Progenitor cell of endocrine pancreas (in vitro differentiated cells): ENCODE measurements at places on chromosomes 3 and 15.

GRCh38 chr15:36992454-36992853 is 107.9 kb downstream of the MEIS2 start:
- DNase-seq: no peak

DNA sequence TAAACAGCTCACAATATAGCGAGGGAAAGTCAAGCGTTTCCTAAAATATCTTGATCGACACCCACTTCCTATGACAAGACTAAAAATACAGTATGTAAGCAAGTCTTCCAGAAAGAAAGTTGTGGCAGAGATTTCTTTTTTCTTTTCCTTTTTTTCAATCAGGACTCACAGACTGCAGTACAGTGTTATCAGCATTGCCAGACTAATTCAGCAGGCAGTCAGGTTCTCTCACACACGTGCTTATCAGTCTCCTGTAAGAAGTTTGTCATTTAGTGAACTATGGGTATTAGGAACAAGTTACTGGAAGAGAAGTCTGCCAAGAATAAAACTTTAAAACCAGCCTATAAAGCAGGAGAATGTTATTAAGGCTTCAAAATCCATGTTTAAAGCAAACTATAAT is 32.8 kb upstream of the ZNF385D start:
- DNase-seq: no peak

DNA sequence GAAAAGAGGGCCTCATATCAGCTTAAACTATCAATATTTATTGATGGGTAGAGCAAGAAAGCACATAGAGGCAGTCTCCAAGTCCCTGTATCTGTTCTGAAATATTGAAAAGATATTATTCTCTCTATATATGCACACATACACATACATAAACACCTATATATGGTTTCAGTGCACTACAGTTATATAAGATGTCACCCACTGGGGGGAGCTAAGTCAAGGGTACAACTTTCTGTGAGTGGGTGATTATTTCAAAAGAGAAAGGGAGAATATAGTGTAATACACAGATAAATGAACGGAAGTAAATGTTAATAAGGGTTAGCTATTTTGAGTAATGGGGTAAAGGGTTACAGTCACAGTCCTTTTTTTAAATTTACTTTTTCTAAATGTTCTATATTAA is 8.8 kb downstream of the SNTN start:
- no peak for DNase-seq

GRCh38 chr15:53522991-53523390 is 236.5 kb downstream of the WDR72 start:
- no peak for DNase-seq

GRCh38 chr15:25055356-25056068 is 100.7 kb downstream of the SNRPN start:
- no peak for DNase-seq

DNA sequence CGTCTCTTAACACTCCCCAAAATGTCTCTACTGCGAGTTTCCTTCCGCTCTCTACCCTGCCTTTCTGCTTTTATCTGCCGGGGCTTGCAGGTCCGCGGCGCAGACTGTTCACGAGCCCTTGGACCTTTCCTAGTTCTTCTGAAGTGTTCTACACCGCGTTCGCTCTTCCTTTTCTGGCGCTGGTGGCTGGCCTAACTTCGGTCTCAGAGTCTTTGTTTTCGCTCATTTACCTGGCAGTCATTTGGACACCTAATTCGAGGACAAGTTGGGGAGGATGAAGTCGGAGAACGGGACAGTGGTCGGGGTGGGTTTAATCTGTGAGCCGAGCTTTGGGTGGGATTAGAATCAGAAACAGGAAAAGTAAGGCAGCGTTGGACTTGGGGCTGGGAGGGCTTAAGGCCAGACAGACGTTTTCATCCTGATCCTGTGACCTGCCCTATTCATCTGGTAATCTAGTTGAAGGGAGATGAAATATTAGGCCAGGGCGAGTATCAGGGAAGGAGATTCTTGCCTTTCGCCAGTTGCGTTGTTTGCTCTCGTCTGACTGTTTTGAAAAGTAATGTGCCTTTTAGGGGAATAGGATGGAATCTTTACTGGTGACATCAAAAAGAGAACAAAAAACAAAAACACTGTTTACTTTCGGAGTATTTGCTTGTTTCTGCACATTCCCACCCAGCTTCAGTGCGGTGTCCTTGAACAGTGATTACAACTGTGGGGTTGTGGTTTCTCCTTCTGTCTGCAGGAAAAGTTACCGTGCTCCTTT is 1.8 kb downstream of the DIPK2A start:
- no peak for DNase-seq

DNA sequence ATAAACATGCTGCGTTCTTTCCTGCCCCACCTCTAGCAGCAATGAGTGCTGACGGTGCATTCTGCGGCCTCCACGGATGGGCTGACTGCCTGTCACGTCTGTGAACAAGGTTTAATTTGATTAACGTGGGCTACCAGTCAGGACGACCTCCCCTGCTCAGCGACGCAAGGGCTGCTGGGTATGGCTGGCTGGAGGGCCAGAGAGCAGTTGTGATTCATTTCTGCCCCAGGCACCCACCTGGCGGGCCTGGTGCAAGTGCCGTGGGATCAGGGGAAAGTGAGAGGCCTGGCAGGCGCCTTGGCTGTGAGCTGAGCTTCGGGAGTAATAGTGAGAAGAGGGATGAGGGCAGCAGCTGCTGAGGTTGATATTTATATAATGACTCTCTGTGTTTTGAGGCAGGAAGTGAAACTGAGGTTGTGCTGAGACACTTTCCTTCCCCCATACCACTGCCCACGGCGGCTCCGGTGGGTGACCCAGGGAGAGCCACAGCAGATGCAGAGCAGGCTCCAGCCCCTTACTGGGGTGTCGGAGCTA is 190.4 kb upstream of the BCL6 start:
- DNase-seq: no peak

DNA sequence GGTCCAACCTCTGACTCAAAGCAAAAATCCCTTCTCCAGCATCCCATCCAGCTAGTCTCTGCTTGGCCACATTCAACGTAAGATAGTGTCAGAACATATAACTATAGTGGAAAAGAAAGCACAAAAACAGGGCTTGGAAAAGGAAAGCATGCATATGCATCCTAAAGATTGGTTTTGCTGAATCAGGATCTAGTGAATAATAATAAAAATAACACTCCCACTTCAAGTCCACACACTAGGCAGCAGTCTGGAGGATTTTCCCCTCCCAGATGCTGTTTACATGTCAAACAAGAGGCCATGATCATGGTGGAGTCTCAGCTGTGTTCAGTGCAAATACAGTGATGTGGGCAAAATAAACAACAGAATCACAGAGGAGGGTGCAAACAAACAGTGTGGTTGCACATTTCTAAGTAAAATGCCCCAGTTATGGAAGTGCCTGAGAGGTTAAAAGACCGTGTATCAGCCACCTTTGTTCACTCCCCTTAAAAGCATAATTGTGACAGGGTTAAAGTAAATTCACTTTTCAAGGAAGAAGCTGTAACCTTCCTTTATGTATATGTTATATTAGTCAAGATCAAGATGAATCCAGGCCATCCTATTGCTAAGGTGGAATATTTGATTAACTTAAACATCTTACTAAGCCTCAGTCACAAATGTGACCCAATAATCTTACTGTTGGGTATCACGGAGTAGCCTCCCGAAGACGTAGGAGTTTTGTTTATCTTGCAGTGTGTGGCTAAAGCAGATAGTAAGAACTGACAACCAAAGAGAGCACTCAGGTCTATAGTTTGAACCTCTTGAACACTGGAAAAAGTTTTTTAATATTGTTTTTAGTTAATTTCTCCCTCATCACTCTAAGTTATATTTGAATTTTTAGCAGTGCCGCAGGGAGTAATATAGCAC is 424.5 kb downstream of the SOX2 start:
- no peak for DNase-seq

GRCh38 chr3:133944641-133945380 is 49.1 kb upstream of the RAB6B start:
- DNase-seq: no peak

DNA sequence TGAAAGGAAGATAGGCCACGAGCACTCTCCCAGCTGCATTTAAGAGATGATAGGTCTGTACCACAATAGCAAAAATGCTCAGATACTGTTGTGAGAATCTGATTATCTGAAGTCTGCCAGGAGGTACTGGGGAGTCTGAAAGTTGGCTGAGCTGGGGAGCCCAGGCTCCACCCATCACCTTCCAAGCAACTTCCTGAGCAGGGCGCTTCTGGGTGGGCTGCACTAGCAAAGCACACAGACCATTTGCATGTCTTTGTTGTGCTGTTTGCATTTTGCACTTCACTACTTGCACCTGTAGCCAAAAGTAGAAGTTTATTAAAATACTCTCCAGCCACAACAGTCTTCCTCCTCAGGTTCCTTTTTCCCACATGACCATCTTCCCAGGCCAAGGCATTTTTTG is 133.2 kb downstream of the ALDH1A2 start:
- no peak for DNase-seq

DNA sequence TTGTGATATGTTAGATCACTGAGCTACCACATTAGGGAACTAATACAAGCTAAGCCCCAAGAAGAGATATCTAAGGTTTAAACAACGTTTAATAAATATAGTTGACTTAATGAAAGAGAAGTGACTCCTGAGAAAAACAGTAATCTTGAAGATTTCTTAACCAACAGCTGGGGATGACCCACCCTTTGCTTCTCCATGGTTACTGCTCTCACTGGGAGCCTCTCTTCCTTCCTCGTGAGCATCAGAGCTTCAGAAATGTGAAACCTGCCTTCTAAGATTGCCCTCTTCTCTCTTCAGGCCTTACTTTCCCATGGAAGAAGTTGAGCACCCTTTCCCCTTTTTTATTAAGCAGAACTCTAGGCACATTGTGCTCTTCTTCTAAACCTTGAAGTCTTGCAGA is 132.2 kb upstream of the NR2E3 start:
- DNase-seq: no peak
